ENCODE measurements at places on chromosomes 11 and 22.

- DNase-seq, result no peak
Observed at GRCh38 chr11:28223577-28223976, 115.4 kb downstream of the METTL15 start.

GRCh38 chr22:17369439-17370025 is at the start of gene CECR2:
Gene CECR2 (plus strand): TSS chr22:17369460. CDS start chr22:17369784, 324 bp downstream.
- no peak for DNase-seq

GRCh38 chr11:92311616-92312449 is 87.2 kb downstream of the FAT3 start:
- no peak for DNase-seq

DNA sequence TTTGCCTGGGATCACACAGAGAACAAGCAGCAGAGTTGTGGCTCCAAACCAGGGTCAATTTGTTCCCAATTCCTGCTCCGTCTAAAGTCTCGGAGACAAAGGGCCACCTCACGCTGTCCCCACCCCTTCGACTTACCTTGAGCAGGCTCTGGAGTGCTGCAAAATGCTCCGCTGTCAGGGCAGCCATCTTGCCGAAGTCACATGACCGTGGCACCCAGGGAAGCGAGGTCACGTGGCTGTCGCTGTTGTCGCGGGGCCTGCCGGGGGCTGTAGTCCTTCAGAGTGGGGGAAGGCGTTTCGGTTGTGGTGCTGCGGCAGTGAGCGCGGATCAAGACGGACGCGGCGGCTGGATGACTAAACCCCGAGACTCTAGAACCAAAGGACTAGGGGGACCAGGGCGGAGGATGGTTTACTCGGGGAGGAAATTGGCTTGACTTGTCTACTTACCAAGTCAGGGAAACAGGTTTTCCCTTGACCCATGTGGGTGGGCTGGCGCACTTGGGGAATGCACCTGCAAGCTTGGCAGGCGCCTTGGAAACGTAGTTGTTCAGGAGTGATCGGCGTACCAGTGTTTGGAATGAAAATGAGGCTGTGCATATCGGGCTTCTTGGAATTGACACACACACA is at the start of gene COMMD9:
Gene COMMD9 (minus strand): TSS at position 199 of the 627 bp plus-strand sequence. CDS start 12 bp downstream, at position 187.
- DNase-seq, result peak; percentile 86

- DNase-seq, result no peak
Observed at GRCh38 chr22:24504956-24505736, 10.0 kb downstream of the UPB1 start.

GRCh38 chr11:96430668-96431067 is 40.9 kb downstream of the JRKL start:
- DNase-seq, result no peak

- no peak for DNase-seq
Observed at GRCh38 chr11:74094393-74094792, 76.4 kb downstream of the C2CD3 start.
